ENCODE measurements at places on chromosomes 4 and X. TPM values are rescaled to one million over a fixed set of nuclear protein-coding genes. Genes with fewer than 3 reads are reported as not detected.

The CSAG1 gene
- 0.98 TPM for total RNA-seq

The SERPINA7 gene
- total RNA-seq, result not detected

The PRDM5 gene
- total RNA-seq, result 16.6 TPM

The TRPC5OS gene
- total RNA-seq, result not detected

The ADH7 gene
- total RNA-seq, result not detected

The ASB9 gene
- not detected for total RNA-seq

The NPNT gene
- total RNA-seq, result not detected

The SMR3B gene
- not detected for total RNA-seq

The OTC gene
- total RNA-seq, result not detected

The EGF gene
- total RNA-seq, result not detected

The PASD1 gene
- not detected for total RNA-seq

The SLC25A14 gene
- total RNA-seq, result 28.4 TPM

The DCAF16 gene
- 39.5 TPM for total RNA-seq

The ZFX gene
- total RNA-seq, result 33.9 TPM

The SH3RF1 gene
- 35.2 TPM for total RNA-seq

The CLDN22 gene
- not detected for total RNA-seq

The EDA2R gene
- total RNA-seq, result 6.3 TPM

The SYTL5 gene
- total RNA-seq, result not detected

The PPP1R2C gene
- total RNA-seq, result not detected

The XAGE3 gene
- not detected for total RNA-seq

The C1GALT1C1 gene
- 10.2 TPM for total RNA-seq

The ENPEP gene
- total RNA-seq, result 2.4 TPM

The PAGE2B gene
- total RNA-seq, result not detected

The SMPX gene
- total RNA-seq, result not detected

The ARHGAP6 gene
- total RNA-seq, result 3.6 TPM

The AIFM1 gene
- total RNA-seq, result 29.1 TPM

The WDR17 gene
- total RNA-seq, result 6.3 TPM

The CORIN gene
- 0.32 TPM for total RNA-seq

The FAT1 gene
- total RNA-seq, result 34.3 TPM

The CCDC120 gene
- 17.6 TPM for total RNA-seq

The NMU gene
- total RNA-seq, result 9.4 TPM

The ARX gene
- total RNA-seq, result 0.98 TPM

The CXorf49 gene
- total RNA-seq, result not detected

The CACNA1F gene
- 0.47 TPM for total RNA-seq

The KIAA1210 gene
- 0.98 TPM for total RNA-seq

The F8A2 gene
- not detected for total RNA-seq

The L1CAM gene
- 925 TPM for total RNA-seq

The STOX2 gene
- total RNA-seq, result 26.7 TPM

The GPRASP1 gene
- 9.8 TPM for total RNA-seq

The HS6ST2 gene
- total RNA-seq, result 2.9 TPM

The MBNL3 gene
- total RNA-seq, result 1.0 TPM

The IL1RAPL1 gene
- total RNA-seq, result 0.66 TPM

The MAGEA8 gene
- not detected for total RNA-seq

The MAML3 gene
- total RNA-seq, result 59.4 TPM

The PARM1 gene
- total RNA-seq, result 94.3 TPM

The NOX1 gene
- total RNA-seq, result not detected

The ASB12 gene
- total RNA-seq, result 0.32 TPM

The RWDD4 gene
- 17.8 TPM for total RNA-seq

The ZFP92 gene
- total RNA-seq, result 0.07 TPM

The RBPJ gene
- 121 TPM for total RNA-seq

The NUDT10 gene
- 19.3 TPM for total RNA-seq

The CFAP299 gene
- total RNA-seq, result not detected

The BRS3 gene
- not detected for total RNA-seq

The ARSD gene
- total RNA-seq, result 13.3 TPM

The XAGE1B gene
- total RNA-seq, result not detected

The AMTN gene
- not detected for total RNA-seq

The MAGEA4 gene
- total RNA-seq, result not detected

The KLF3 gene
- 38.4 TPM for total RNA-seq

Data from glutamatergic neuron (in vitro differentiated cells).